ENCODE measurements at places on chromosomes 2 and 18. TPM values are rescaled to one million over a fixed set of nuclear protein-coding genes. Genes with fewer than 3 reads are reported as not detected.
A peak's percentile ranks its signal among the peaks of the same experiment; 100 is the strongest.

- no peak for DNase-seq
Observed at GRCh38 chr2:45178359-45178758, 169.1 kb upstream of the SIX2 start.

DNA sequence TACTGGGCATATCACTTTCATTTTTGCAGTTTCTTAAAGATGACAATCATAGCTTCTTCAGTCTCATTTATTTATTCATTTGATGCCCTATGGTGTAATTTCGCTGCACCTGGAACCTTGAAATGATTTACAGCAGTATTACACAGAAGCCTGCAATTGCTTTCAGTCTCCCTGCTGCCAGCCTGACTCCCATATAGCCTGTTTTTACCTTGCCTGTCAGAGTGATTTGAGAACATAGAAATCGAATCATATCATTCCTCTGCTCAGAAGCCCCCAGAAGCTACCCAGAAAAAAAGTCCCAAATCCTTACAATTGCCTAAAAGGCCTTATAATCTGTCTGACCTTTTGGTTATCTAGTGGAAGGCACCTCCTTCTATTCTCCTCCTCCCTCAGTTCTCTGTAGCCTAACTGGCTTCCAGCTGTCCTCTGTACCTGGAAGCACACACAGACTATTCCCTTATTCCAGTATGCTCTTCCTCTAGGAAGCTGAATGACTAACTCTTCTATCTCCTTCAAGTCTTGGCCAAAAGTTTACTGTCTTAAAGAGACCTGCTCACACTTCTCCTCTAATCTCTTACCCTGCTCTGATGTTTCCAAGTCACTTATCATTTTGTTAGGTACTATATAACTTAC, 12.6 kb downstream of the SCN3A start:
- no peak for DNase-seq

GRCh38 chr18:2515171-2515787, 56.0 kb downstream of the METTL4 start:
- peak; percentile 44 for DNase-seq

DNA sequence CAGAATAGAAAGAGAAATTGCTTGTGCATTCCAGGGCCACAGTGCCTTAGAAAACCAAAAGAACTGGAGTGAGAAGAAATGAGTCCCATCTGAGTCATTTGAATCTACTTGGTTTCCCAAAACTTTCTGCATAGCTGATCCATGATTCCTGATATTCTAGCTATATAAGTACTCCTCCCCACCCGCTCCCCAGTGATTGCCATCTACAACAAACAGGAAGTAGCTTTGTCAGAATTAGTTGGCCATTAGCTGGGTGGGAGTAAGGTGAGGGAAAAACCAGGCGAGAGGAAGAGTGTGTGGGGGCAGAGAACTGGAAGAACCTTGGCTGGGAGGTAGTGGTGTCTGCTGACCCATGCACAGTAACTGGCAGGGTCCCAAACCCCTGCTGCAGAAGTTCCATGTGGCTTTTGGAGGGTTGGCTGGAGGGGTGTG, 122.1 kb downstream of the ACAA2 start:
- DNase-seq = peak; percentile 60

- no peak for DNase-seq
Observed at GRCh38 chr2:74028741-74029140, 44.0 kb downstream of the TET3 start.

GRCh38 chr2:3827673-3828575, 124.5 kb downstream of the DCDC2C start:
- no peak for DNase-seq

DNA sequence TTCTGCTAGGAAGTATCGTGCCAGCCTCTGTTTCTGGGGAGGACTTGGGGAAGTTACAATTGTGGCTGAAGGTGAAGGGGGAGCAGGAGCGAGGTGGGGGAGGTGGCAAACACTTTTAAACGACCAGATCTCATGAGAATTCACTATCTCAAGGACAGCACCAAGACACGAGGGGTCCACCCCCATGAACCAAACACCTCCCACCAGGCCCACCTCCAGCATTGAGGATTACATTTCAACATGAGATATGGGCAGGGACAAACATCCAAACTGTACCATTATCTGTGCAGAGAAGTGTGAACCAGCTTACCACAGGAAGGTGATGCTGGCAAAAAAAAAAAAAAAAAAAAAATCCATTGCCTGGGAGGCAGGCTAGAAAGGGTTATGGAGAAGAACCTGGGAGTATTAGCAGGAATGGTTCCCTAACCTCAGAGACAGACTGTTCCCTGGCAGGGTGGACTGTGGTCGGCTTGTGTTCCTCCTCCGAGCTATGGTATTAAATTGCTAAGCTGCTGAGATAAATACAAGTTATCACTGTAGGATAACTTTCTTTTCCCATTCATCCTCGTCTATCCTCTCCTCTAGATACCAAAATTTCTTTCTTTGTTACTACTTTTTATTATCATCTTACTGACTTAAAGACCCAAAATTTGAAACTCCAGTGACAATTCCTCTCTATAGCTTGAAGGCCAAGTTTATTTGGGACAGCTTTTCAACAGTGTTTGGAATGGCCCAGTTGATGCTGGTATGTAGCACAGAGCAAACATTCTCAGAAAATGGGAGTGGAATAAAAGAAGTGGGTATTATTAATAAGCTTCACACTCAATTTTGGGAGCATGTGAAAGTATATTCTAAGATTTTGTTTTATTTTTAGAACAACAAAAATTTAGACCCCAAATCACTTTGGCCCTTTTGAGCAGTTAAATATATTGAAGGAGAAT, 73.7 kb upstream of the MAP3K20 start:
- no peak for DNase-seq

GRCh38 chr2:75098856-75099255, 100.5 kb downstream of the TACR1 start:
- DNase-seq = peak; percentile 28

GRCh38 chr18:54130177-54130576, 94.3 kb downstream of the MBD2 start:
- DNase-seq = no peak

- DNase-seq = no peak
Observed at GRCh38 chr2:229553091-229553490, 161.3 kb downstream of the DNER start.

DNA sequence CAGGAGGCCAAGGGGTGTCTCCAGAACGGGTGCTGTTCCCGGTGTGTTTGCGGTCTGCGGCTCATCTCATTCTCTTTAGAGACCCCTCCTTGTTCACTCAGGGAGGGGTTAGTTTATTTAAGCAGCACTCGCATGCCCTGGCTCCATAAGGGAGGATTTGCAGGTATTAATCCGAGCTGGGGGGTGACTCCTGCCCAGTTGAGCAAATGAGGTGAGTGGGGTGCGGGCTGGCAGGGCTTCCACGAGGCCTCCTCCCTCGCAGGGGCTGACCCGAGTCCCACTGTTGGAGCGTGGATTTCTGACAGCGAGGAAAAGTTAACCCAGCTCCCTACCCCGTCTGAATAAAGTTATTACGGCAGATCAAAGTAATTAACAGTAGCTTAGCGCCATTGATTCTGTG, 371.8 kb upstream of the SALL3 start:
- no peak for DNase-seq

DNA sequence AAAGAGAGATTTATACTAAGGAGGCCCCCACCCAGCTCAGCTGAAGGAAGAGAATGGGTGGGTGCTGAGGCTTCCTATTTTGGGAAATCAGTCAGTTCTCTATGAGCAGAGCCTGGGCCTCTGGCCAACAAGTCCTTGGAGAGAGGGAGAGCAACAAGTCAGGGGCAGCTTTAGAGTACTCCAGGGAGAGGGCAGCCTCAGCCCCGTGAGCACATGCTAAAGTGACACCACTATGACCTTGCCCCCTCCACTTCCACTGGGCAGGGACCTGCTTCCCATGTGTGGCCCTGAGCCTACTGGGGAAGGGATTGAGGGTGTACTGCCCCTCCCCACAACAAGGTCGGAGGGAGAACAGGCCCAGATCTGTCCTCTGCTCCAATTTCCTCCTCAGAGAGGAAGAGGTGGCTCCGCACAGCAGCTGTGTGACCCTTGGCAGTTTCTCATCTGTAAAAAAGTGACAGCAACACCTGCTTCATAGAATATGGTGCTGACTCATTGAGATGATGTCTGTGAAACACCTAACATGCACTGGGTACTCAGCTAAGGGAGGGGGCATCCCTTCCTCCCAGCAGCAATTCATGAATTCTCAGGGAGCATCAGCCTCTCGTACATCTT, 72.9 kb downstream of the CLHC1 start:
- DNase-seq = no peak

- DNase-seq = no peak
Observed at GRCh38 chr2:203688798-203689197, 17.6 kb upstream of the CD28 start.

- no peak for DNase-seq
Observed at GRCh38 chr2:149038442-149039212, at the start of gene LYPD6B. LYPD6B (plus strand) TSS chr2:149038699; CDS start chr2:149130949, 92,250 bp downstream.

DNA sequence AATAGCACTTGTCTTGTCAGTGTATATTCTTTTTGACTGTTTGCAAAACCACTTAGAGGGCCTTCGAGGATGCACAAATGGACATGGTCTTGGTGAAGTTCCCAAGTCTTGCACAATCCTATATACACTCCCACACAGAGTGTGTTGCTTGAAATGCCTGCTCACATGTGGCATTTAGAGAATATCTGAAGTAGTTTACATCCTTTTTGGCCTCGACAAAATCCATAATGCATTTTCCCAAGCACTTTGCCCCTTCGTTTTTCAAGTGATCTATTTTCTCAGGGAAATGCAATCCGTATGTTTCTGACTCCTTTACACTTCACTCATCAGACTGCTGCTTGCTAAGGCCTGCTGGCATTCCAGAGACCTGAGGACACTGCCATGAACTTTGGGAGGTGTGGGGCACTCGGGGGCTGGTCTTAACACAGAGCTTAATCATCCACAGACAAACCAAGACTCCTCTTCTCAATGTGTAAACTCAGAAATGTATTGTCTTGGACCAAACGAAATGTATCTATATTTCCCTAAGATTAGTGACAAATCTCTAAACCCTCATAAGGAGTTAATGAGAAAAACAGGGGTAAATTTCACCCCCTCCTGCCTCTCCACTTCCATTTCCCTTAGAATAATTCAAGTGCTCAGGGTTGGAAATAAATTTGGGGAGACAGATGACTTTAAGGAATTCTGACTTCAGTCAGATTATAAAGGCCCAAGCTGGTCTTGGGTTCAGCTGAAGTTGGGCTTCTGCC, 219.3 kb upstream of the APCDD1 start:
- no peak for DNase-seq

EFEMP1 gene
- 10.0 TPM for total RNA-seq

COLEC11 gene
- 5.2 TPM for total RNA-seq

STAM2 gene
- 20.9 TPM for total RNA-seq

QPCT gene
- total RNA-seq = 12.1 TPM

UGT1A10 gene
- not detected for total RNA-seq

CRACDL gene
- total RNA-seq = not detected

ASPRV1 gene
- total RNA-seq = 0.12 TPM
